ENCODE measurements at places on chromosomes 3 and 15.

DNA sequence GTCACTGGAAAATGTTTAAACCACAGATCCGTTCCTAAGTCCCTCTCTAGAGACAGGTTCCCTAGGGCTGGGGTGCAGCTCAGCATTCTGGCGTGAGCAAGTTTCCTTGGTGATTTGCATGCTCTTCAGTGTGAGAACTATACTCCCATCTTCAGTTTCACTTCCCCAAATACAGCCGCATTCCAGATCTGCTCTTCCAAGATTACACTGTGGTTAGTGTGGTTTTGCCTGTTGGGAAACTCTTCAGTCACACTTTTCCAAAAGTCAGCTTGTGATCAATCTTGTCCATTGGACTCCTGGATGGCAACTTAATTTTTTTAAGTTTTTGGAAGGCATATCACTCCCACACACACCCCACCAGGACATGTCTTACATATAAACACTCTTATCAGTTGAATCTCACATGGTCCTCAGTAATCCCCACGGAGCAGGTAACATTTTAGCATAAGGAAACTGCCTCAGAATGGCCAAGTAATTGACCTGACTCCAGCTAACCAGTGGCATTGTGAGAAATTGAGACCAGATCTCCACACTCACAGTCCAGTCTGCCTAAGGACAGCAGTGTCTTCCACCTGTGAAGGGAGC, 33.5 kb upstream of the PTPN23 start:
- no peak for DNase-seq

- DNase-seq: no peak
Observed at GRCh38 chr3:19901337-19901736, 32.7 kb downstream of the EFHB start.

DNA sequence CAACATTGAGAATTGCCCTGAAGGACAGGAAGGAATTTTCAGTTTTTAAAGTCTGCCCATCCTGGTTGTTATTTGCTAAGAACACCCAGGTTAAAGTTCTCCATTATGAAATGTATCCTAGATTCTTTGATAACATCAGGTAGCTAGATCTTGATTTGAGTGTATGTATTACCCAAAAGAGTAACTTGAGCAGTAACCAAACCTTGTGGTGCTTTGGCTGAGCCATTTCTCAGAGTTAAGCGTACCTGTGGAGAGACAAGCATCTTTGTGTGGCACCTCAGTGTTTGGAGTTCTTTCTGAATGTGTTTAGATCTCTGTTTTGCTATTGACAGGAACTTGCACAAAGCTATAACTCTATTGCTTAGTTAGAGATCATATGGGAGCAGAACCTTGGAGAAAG, 20.4 kb downstream of the CEP97 start:
- DNase-seq: no peak

DNA sequence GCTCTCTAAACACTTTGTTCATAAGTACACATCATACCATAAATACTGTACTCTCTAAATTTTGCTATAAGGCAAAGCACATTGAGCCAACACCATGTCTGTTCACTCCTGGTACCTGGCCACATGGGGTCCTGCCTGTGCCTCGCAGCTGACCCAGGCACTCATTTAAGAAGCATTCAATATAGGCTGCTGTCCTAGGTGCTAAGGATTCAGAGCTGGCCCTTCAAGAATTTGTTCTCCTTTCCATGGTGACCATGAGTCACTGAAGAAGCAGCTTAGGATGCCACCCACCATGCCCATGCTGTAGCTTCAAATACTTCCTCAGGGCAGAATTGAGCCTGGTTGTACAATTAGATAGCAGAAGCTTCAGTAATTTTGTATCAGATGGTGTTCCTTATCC, 119.2 kb upstream of the ZBED2 start:
- DNase-seq: no peak

GRCh38 chr3:102030661-102031060, 181.3 kb downstream of the NFKBIZ start:
- no peak for DNase-seq

Data from ecto neural progenitor cell (in vitro differentiated cells).